ENCODE measurements at places on chromosomes 16 and 17.
A peak's percentile ranks its signal among the peaks of the same experiment; 100 is the strongest.

GRCh38 chr17:43832976-43833829 lies at the start of gene MPP3:
MPP3 (minus strand) TSS chr17:43833146; CDS start chr17:43831906, 1,240 bp downstream.
- DNase-seq, result peak; percentile 52

GRCh38 chr17:19331134-19331533 lies 31.4 kb downstream of the B9D1 start:
- no peak for DNase-seq

DNA sequence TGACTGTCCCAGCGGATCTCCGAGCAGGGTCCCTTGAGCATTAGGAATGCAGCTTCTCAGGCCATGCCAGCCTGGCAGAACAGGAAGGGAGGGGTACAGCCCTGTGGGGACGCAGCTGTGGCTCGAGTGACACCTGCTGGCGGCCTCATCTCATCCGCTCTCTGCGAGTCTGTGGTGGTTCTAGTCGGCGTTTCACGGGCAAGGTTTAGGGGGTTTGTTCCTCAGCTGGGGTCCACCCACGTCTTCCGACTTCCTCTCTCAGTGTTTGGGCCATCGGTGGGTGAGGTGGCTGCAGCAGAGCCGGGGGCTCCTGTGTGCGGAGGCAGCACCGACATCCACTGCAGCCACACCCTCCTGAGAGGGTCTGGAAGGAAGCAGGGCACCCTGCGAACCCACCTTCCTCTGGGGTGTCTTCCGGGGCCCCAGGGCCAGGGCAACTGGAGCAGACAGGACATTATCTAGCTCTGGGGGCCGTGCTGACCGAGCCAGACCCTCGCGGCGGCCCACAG lies 33.3 kb downstream of the JPH3 start:
- DNase-seq, result no peak

- DNase-seq, result peak; percentile 99
Observed at GRCh38 chr17:59155439-59156177, at the start of gene PRR11. PRR11 (plus strand) TSS chr17:59155746; CDS start chr17:59169753, 14,007 bp downstream.

DNA sequence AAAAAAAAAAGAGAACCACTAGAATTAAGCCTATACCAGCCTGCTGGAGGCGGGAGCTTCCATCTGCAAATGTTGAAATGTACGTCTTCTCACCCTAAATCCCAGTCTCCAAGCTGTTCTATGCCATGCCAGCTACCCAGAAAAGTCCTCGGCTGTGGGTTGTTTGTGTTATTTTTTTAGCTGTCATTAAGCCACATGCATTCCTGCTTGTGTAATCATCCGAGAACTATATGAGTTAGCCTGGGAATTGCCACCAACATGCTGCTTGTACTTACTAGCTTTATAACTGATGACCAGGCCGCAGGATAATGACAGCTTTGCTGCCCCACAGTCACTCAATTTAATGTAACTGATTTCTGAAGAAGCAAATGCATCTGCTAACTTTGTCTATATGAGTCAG lies 313.9 kb upstream of the SALL1 start:
- no peak for DNase-seq

- no peak for DNase-seq
Observed at GRCh38 chr17:83091257-83092141, 12.1 kb downstream of the METRNL start.

- no peak for DNase-seq
Observed at GRCh38 chr17:11644265-11645212, 46.3 kb downstream of the DNAH9 start.

DNA sequence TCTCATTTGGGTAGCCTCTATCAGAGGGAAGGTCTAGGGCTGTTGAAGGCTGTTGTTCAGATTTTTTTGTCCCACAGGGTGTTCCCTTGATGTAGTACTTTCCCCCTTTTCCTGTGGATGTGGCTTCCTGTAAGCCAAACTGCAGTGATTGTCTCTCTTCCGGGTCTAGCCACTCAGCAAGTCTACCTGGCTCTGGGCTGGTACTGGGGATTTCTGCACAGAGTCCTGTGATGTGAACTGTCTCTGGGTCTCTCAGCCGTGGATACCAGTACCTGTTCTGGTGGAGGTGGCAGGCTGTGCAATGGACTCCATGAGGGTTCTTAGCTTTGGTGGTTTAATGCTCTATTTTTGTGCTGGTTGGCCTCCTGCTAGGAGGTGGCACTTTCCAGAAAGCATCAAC lies 23.3 kb upstream of the CCR7 start:
- DNase-seq, result no peak

- no peak for DNase-seq
Observed at GRCh38 chr16:27628241-27628942, 78.4 kb downstream of the KATNIP start.

- DNase-seq, result peak; percentile 58
Observed at GRCh38 chr16:3027983-3028715, 4.3 kb downstream of the THOC6 start.

DNA sequence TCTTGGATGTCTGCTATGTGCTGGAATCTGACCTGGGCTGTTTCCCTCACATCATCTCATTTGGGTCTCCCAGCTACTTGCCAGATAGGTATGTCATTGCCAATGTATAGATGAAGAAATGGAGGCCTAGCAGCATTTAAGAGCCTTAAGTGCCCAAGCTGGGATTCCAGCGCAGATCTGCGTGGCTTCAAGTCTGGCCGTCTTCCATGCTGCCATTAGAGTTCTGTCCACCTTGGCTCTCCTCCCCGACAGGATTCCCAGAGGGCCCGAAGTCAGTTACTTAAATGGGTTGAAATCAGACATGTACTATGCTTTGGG lies 33.0 kb upstream of the CCR7 start:
- no peak for DNase-seq

DNA sequence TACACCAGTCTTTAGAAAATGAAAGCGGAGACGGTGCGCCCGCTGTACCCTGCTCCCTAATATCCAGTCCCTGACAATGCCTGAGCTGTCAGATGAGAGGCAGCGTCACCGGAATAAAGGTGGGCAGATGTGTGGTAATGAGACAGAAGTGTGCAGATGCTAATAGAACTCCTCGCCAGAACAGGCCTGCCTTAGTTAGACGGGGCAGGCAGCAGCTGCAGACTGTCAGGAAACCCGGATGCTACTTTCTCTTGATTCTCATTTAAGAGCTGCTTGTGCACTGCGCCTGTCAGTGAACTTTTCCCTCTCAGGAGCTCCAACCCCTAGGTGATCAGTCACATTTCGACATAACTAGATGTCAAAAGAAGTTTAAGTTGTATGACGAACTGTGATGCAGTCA lies 221.8 kb upstream of the IRX3 start:
- no peak for DNase-seq

All from tibial artery (tissue), 4 donors.